ENCODE measurements at places on chromosomes 1 and 21. TPM values are rescaled to one million over a fixed set of nuclear protein-coding genes. Genes with fewer than 3 reads are reported as not detected.

CYP4X1 gene
- not detected for total RNA-seq

DNA sequence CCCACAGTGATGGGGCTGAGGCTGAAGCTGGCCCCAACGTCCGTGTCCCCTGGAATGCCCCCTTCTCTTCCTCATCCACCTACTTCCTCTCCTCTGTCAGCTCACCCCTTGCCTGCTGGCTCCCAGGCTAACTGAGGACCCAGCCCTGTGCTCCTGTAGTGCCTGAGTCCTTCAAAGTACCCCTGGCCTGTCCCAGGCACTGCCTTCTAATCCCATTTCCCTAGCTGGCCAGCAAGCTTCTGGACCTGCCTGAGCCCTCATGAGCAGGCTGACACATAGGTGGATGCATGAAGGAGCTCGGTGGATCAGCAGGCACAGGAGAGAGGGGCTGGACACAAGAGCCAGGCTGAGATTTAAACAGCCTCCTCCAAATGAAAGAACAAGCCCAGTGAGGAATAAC lies 650.8 kb downstream of the NPHP4 start:
- no peak overlapping the region for H3K4me3 ChIP-seq
- peaks cover 6% of the 10 kb centered on the region for H3K4me1 ChIP-seq
- H3K27ac ChIP-seq: no peak overlapping the region
- H3K27me3 ChIP-seq: no peaks in the 10 kb centered on the region
- DNase-seq: no peak

GRCh38 chr1:204483791-204484190 lies 10.8 kb downstream of the PIK3C2B start:
- no peaks in the 10 kb centered on the region for H3K27me3 ChIP-seq
- H3K27ac ChIP-seq: no peak overlapping the region
- no peak overlapping the region for H3K4me3 ChIP-seq
- H3K36me3 ChIP-seq: no peaks in the 10 kb centered on the region

FCER1G gene
- 4.1 TPM for total RNA-seq

GRCh38 chr1:151540982-151541377 lies 871 bp downstream of the TUFT1 start:
- no peak overlapping the region for H3K27ac ChIP-seq
- peak overlapping the region; percentile 82 for H3K4me3 ChIP-seq
- no peaks in the 10 kb centered on the region for H3K36me3 ChIP-seq

- H3K36me3 ChIP-seq: no peaks in the 10 kb centered on the region
- peaks cover 21% of the 10 kb centered on the region for H3K27me3 ChIP-seq
- peaks cover 22% of the 10 kb centered on the region for H3K4me1 ChIP-seq
- no peak overlapping the region for H3K27ac ChIP-seq
- no peak overlapping the region for H3K4me3 ChIP-seq
Observed at GRCh38 chr21:45644041-45644906, 749 bp downstream of the PCBP3 start.

GRCh38 chr1:192973988-192974387 lies 85.2 kb downstream of the UCHL5 start:
- no peaks in the 10 kb centered on the region for H3K36me3 ChIP-seq
- no peak overlapping the region for H3K4me3 ChIP-seq
- H3K4me1 ChIP-seq: no peaks in the 10 kb centered on the region
- DNase-seq: no peak

DNA sequence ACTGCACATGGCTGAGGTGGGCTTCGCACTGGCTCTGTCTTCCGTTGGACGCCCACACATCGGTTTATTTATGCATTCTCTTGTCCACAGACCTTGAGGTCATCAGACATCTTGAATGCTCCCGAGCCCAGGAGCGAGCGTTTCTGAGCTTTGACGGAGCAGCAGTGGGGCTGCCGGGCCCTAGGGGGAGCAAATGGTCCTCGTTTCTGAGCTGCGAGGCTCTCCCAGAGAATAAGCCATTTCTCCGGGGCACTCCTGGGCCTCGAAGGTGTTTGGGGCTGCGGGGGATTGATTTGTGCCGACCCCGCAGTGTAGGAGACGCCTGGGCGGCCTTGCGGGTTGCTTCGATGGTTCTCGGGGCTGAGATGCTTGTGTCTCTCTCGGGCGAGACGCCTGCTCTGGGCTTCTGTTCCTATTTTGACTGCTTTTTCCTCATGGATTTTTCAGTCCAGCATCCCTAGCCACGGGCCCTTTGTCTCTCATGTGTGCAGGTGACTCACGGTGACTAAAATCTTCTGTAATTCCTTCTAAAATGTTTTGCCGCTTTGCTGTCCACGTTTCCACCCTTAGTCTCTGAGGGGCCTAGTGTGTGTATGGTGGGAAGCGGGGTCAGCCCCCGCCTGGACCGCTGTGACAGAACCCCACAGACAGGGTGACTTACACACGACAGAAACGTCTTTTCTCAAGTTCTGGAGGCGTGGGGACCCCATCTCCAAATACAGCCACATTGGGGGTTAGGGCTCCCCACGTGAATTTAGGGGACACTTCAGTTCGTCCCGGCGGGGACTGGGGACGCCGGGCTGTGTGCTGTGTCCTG lies 62.1 kb downstream of the FAAP20 start:
- no peaks in the 10 kb centered on the region for H3K36me3 ChIP-seq
- peak overlapping the region; percentile 64 for H3K27ac ChIP-seq
- H3K27me3 ChIP-seq: no peaks in the 10 kb centered on the region
- no peak for DNase-seq
- peak overlapping the region; percentile 49 for H3K4me3 ChIP-seq

DNA sequence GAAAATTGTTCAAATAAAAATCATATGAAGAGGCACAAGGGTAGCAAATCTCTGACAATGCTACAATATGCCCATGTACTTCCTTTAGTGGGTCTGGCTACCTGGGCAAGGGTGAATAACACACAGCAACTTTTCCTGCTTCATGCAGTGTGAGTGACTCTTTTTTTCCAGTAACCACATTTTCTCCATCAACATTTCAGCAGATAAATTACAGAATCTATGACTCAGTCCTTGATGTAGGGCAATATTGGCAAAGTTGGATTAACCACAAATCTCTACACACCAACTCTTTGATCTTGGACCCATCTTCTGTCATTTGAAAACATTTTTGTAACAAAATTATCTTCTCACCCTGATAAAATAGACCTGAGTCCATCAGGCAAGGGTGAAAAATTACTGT lies 31.7 kb downstream of the ERICH3 start:
- H3K27ac ChIP-seq: no peak overlapping the region
- H3K36me3 ChIP-seq: no peaks in the 10 kb centered on the region
- H3K4me3 ChIP-seq: no peak overlapping the region
- H3K27me3 ChIP-seq: no peaks in the 10 kb centered on the region
- DNase-seq: no peak

- no peak overlapping the region for H3K4me3 ChIP-seq
- H3K36me3 ChIP-seq: peaks cover 8% of the 10 kb centered on the region
- H3K27ac ChIP-seq: no peak overlapping the region
- peak; percentile 7 for DNase-seq
- peaks cover 9% of the 10 kb centered on the region for H3K4me1 ChIP-seq
Observed at GRCh38 chr1:183622884-183623785, 12.4 kb downstream of the ARPC5 start.

GRCh38 chr1:183456826-183457225 lies 15.5 kb upstream of the SMG7 start:
- H3K27me3 ChIP-seq: no peaks in the 10 kb centered on the region
- no peak overlapping the region for H3K27ac ChIP-seq
- DNase-seq: no peak
- no peaks in the 10 kb centered on the region for H3K4me1 ChIP-seq

DNA sequence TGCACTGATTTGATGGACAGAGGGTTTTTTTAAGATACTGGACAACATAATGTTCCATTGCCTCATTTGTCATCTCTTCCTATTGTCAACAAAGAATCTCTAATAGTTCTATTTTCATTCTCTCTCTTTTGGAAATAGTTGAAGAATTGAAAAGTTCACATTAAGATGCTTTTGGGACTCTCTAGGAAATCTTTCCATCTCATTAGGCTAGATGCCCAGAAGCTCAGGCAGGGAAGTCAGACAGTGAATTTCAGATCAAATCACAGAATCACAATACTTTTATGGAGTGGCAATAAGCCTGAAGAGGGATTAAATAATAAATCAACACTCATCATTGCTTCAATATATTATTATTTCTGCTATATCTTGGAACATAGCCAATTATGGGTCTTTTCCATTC lies 29.2 kb downstream of the NEGR1 start:
- no peak for DNase-seq
- no peaks in the 10 kb centered on the region for H3K36me3 ChIP-seq
- H3K27me3 ChIP-seq: no peaks in the 10 kb centered on the region
- no peak overlapping the region for H3K27ac ChIP-seq
- H3K4me1 ChIP-seq: no peaks in the 10 kb centered on the region
- H3K4me3 ChIP-seq: no peak overlapping the region

GRCh38 chr21:46633566-46633965 lies 1.9 kb upstream of the PRMT2 start:
- H3K27me3 ChIP-seq: no peaks in the 10 kb centered on the region
- no peak overlapping the region for H3K27ac ChIP-seq
- H3K36me3 ChIP-seq: no peaks in the 10 kb centered on the region
- peak overlapping the region; percentile 17 for H3K4me3 ChIP-seq
- H3K4me1 ChIP-seq: peaks cover 64% of the 10 kb centered on the region
